ENCODE measurements at places on chromosomes 3 and 15.

DNA sequence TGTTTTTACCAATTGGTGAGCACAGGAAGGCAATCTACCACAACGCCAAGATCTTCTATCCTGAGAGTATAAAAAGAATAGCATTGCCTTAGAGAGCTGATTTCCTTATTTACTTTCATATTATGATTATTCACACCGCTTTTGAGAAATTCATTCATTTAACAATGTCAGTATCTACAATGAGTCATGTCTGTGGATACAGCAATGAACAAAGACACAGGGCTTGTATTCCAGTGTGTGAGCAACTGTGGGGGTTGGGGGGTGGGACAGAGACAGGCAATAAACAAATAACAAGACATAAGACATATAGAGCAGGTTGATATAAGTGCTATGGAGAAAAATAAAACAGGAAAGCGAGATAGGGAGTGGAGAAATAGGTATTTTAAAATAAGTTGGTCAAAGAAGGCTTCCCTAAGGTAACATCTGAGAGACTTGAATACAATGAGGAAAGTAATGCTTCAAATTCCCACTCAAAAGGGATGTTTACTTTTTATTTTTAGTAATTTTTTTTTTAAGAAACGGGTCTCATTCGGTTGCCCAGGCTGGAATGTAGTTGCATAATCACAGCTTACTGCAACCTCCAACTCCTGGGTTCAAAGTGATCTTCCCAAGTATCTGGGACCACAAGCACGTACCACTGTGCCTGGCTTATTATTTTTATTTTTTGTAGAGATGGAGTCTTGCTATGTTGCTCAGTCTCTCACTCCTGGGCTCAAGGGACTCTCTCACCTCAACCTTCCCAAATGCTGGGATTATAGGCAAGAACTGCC is 45.7 kb downstream of the PGBD4 start:
- DNase-seq = no peak

GRCh38 chr15:45919806-45920205 is 285.0 kb downstream of the SQOR start:
- DNase-seq = no peak

DNA sequence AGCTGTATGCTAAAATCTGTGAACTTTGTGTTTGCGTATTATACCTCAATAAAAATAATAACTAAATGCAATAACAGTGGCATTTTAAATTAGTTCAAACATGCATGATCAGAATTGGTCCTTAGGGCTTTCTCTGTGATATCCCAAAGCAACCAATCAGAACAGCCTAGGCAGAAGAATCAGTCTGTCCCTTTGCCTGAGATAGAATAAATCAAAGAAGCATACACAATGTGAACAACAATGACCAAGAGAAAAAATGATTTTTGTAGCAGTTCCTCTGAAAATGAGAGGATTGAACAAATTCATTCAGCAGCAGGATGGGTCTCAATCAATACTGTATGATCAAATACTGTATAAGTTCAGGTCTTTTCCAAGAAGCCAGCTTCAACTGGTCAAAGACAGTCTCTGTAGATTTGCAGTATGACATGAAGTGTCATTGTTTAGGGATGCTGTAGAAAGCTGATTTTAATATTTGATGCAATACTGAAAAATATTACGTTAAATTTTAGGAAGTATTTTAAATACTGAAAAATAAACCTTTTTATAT is 1071.6 kb downstream of the AGBL1 start:
- DNase-seq = no peak

GRCh38 chr3:148901987-148902791 is 37.1 kb downstream of the CPA3 start:
- no peak for DNase-seq

GRCh38 chr3:170024581-170024980 is 13.2 kb upstream of the GPR160 start:
- no peak for DNase-seq

DNA sequence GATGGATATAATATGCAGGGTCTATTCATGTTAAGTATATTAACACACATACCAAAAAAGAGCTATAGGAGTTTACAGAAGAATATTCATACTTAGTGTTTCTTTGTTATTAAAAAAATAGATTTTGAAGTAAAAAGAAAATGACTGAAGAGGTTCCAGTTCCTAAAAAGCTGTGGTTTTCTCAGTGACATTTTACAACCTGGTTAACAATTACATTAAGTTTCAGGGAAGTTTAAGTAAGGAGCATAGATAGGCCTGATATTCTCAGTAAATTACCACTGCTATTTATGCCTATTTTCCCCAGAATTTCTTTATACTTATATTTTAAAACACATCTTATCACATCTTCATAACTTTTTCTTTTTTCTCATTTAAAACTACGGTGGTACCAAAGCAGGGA is 43.6 kb upstream of the SPTSSB start:
- DNase-seq = no peak

GRCh38 chr3:134485075-134485717 is 589 bp downstream of the ANAPC13 start:
- peak; percentile 76 for DNase-seq

DNA sequence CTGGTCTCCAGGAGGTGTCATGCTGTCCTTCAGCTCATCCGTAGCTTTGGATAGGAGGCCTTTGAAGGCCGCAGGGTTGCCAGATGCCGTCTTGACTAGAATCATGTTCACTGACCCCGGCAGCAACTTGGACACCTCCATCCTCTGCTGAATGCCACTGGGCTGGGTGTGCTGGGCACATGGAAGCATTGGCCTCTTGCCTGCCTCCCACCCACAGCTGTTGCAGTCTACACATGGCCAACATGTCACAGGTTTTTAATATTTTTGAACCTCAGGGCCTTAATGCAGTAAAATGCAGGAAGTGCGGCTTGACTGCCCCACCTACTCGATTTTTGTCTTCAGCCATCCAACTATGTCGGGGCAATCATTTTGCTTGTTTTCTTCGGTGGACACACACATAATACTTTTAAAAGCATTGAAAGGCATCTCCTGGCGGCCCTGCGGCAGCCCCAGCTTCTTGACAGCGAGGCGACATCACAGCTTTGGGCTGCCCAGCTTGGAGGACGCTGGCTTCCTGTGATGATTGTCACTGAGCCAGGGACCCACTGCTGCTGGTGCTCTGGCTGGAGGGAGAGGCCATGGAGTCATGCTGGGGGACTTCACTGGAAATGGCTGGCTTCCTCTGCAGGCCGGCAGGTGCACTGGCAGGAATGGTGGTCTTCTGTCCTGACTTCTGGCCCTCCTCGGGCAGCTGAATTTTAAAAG is 31.6 kb upstream of the ACAD9 start:
- no peak for DNase-seq

DNA sequence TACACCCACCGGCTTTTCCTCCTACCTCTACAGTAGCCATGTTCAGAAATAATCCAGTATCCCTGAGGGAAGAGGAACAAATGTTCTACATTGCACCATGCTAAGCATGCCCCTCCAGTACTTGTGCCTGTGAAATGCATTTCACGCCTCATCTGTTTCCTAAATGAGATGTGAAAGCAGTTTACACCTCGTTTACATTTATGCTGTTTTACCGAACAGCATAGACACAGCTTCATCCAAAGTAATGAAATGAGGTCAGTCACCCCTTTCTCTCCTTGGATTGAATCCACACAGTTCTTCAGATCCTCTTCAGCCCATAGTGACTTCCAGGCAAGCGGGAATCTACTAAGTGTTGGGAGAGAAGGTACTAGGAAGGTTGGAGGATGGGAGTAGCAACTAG is 514.3 kb downstream of the PDCD6IP start:
- no peak for DNase-seq

Data from left forelimb (tissue), 1 donor.